Kasumi-1 (cell line): ENCODE measurements at places on chromosomes 4 and X.

- DNase-seq: no peak
Measured at GRCh38 chr4:3406431-3406830, 35.3 kb upstream of the HGFAC start.

DNA sequence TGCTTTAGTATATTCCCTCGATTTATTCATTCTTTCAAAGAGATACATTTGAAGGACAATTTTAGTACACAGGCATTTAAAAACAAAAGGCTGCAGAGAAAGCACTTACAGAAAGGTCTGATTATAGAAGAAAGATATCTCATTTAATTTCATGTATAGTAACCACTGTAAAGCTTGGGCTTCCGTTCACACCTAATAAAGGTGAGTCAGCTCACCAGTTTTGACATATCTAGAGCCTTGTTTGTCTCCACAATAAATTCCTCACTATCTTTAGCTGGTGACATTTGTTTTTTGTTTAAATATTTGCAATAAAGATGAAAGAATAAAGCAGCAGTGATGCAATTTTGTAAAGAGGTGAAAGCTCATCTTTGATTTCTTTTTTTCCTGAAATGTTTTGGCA lies 1.1 kb upstream of the EPHA5 start:
- DNase-seq: no peak

- peak; percentile 24 for DNase-seq
Measured at GRCh38 chrX:103774070-103774642, 2.5 kb upstream of the PLP1 start.

GRCh38 chr4:19134685-19135084 lies 1113.1 kb upstream of the LCORL start:
- no peak for DNase-seq

DNA sequence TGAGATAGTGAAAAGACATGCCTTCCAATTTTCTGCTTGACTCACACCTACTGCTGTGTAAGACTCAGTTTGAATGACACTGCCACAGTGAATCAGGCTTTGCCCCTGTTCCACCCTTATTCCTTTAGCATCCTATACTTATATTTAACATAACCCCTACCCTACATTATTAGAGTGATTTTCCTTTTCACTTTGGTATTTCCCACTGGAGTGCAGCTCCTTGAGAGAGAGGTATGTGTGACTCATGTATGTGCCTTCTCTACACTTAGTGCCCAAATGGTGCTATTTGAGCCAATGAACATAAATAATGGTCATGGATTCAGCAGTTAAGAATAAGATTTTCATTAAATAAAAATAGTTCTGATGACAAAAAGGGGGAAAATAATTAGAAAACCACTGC lies 69.5 kb downstream of the RRAGB start:
- DNase-seq: no peak

GRCh38 chrX:111207851-111208250 lies 62.4 kb downstream of the CAPN6 start:
- no peak for DNase-seq

- no peak for DNase-seq
Measured at GRCh38 chr4:38703635-38704034, 39.6 kb downstream of the KLF3 start.

GRCh38 chr4:102061133-102061532 lies 270.6 kb downstream of the BANK1 start:
- DNase-seq: no peak

DNA sequence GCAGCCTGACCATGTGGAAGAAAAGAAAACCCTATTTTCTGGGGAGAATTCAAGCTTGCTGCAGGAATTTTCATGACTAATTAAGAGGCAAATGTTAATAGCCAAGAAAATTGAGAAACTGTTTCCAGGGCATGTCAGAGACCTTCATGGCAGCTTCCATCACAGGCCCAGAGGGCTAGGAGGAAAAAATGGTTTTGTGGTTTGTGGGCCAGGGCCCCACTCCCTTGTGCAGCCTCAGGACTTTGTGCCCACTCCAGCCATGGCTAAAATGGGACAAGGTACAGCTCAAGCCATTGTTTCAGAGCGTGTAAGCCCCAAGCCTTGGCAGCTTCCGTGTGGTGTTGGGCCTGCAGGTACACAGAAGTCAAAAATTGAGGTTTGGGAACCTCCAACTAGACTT lies 282.9 kb downstream of the DCAF12L2 start:
- DNase-seq: no peak

DNA sequence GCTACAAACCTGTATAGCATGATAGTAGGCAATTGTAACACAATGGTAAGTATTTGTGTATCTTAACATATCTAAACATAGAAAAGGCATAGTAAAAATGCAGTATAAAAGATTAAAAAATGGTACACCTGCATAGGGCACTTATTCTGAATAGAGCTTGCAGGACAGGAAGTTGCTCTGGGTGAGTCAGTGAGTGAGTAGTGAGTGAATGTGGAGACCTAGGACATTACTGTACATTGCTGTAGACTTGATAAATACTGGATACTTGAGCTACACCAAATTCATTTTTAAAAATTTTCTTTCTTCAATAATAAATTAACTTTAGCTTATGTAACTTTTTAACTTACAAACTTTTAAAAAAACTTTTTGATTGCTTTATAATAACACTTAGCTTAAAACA lies 68.2 kb upstream of the MAML3 start:
- peak; percentile 12 for DNase-seq

- no peak for DNase-seq
Measured at GRCh38 chr4:184282895-184283654, 65.4 kb upstream of the ENPP6 start.

GRCh38 chrX:51779306-51779705 lies 36.1 kb downstream of the GSPT2 start:
- DNase-seq: no peak

- no peak for DNase-seq
Measured at GRCh38 chr4:153448003-153448731, 18.0 kb upstream of the TMEM131L start.

GRCh38 chr4:81418572-81418971 lies 53.1 kb downstream of the RASGEF1B start:
- DNase-seq: no peak

DNA sequence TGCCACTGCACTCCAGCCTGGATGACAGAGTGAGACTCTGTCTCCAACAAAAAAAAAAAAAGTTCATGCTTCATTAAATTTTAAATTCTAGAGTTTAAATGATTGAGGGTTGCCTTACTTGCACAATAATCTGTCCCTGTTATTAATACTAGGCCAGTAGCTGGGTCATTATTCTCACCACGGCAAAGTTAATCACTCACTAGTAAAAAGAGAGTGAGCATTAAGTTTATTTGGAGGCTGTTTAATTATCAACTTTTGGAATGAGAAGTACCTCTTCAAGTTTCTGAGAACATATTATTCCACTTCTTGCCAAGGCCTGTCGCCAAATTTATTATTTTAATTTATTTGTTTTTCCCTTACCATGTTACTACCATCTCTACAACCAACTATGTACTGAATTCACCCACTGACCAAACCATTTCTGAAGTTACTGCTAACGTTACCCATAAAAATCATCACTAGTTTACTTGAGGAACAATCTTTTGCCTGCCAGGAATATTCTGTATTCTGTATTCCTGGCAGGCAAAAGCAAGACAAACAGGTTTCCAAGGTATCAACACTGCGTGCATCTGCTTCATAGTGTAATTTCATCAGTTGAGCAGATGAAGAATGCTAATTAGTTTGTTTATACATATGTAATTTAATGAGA lies 26.5 kb downstream of the GUCY1A1 start:
- no peak for DNase-seq

DNA sequence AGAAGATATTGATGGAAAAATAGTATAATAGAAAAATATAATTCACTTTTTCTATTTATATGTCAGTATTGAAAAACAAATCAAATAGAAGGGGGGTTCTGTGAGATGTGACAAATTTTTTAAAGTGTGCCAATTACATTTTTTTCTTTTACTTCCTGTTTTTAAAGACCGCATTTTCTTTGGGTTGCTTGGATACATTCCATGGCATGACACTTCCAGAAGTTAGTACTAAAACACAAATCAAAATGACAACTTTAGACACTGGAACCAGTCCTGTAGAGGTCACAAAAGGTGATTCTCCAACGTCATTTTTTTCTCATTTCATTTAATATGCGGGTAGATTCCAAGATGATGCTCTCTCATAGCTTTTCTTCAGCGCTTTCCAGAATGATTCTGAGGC lies 116.2 kb upstream of the GNPDA2 start:
- DNase-seq: peak; percentile 15

DNA sequence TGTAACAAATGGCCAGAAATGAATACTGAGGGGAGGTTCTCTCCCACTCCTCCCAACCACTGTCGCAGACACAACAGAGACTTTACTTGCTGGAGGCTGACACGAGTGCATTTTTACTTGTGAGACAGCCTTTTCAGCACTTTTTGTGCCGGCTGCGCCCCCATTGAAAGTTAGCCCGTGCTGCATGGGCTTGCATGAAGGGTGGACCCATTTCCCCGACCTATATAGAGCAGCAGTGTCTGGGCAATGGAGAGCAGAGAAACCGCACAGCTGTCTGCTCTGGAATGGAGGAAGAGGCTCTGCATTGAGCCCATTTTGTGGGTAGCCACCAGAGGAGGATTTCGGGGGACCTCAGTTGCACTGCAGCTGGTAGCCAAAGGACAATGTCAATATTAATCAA lies 208.8 kb downstream of the UGT8 start:
- no peak for DNase-seq

DNA sequence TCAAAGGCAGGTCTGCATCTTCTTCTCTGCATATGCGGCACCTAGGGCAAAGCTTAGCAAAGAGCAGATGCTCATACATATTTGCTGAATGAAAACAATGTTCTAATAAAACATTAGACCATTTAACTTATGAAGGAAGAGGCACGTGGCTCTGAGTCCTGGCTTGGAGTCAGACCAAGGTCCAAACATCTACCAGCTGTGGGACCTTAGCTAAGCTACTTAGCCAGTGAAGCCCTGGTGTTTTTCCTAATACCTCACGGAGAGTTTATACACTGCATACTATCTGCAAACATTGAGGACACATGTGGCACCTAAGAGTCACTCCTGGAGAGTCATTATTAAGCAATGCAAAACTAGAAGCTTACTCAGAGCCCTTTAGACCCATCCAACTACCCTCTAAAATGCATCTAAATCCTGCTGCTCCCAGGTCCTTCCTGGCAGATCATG lies 9.0 kb downstream of the PDGFC start:
- DNase-seq: no peak

DNA sequence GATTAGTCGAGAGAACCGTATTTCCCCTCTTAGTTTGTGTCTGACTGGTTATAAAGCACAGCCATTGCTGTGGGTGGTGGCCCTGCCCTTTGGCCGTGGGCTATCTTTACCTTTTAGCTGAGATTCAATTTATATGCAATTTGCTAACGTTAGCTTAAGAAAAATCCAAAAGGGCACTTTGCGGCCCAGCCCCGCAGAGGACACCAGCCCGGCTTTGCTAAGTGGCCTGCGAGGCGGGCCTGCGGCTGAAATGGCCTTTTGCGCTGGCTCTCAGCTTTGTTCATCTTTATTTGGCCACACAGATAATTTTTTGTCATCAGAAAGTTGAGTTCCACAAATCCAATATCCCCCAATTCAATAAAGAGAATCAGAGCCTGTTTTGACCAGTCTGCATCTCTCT lies 48.3 kb downstream of the CPZ start:
- DNase-seq: no peak

GRCh38 chrX:96684339-96685209 lies at the start of gene DIAPH2:
Gene DIAPH2, plus strand, starts transcription at chrX:96684842.
- peak; percentile 76 for DNase-seq

DNA sequence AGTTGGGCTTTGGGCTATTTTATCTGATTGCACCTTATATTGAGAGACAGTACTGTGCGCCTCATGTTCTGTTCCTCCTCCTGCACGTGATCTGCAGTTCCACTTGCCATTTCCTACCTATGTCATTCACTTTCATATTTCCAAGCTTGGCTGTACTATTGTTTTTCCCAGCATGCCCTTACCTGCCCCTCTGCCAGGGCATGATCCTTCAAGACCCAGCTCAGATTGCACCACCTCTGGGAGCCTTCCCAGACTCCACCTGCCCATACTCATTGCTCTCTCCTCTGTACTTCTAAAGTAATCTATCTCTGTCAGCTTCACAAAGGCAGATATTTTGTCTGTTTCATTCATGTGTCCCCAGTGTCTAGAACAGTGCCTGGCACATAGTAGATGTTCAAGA lies 11.6 kb downstream of the SLC25A5 start:
- no peak for DNase-seq

DNA sequence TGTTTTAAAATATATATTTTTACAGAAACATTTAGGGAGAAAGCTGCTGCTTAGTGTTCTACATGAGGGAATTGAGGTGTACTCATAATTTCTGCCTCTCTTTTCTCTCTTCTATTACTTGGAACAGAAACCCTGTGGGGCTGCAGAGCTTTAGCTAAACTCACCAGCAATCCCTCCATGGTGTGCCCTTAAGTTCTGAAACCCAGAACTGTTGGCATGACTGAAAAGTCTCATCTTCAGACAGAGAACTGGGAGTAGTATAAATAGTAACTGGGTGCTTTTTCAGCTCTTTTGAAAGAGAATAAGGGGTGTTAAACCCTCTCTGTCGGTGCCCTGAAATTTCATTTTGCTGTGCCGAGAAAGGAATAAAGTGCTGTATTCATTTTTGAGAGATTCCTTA lies 294.9 kb upstream of the BOD1L1 start:
- DNase-seq: no peak

DNA sequence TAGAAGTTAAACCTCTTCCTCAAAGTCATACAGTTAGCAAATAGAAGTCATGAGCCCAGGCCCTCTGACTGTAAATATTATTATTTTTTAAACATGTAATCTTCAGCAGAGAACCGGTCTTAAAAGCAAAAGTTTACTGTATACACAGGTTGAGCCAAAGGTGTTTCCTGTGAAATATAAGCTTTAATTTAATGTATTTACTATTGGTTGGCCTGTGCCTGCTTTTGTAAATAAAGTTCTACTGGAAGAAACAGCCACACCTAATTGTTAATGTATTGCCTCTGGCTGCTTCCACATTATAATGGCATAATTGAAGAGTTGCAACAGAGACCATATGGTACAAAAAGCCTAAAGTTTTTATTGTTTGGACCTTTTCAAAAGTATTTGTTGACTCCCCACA lies 61.0 kb upstream of the PRDM8 start:
- DNase-seq: no peak

DNA sequence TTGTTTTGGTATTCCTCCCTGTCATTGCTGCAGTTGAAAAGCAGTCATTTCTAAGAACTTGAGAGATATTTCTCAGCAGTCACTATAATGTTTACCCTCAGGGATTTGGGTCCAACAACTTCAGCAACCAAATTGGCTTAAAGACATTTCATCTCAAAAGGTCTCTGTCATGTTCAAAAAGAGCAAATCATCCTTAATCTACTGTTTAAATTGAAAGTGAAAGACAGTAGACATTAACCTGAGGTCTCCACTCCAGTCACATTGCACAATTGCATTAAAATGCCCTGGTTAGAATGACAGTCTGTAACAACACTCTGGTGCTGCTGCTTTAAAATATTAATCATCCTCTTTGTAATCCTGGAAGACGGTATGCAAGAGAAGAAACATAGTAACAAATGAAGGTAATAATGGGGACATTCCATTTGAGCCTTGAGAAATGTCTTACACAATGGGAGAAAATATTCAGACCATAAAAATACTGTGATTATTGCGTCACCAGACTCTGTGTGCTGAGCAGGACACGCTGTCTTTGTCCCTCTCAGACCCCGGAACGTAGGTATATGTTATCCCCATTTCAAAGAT lies 90.2 kb upstream of the UNC5C start:
- DNase-seq: no peak
